CD4-positive, alpha-beta T cell treated with Interleukin-6 at 100 ng/mL for 8 hours (primary cell): ENCODE measurements at places on chromosomes 13 and 19.

DNA sequence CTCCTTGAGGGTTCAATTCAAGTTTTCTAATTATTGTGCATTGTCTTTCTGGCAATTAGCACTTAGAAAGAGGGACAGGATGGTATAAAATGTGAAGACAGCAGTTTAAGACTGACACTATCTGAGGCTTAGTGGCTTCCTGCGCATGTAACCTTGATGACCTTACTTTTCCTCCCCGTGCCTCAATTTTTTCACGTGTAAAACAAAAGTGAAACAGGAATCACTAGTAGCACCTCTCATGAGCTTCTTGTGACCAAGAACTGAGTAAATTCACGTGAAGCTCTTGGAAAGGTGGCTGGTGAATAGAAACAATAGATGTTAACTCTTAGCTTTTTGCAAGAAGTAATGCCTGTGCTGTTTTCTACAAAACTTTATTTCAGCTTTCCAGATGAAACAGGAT is 233.9 kb downstream of the LMO7 start:
- peak; percentile 38 for DNase-seq

- no peak for DNase-seq
Observed at GRCh38 chr19:4987692-4988370, 18.9 kb downstream of the KDM4B start.

- no peak for DNase-seq
Observed at GRCh38 chr13:99376132-99376531, 68.9 kb upstream of the GPR183 start.

- no peak for DNase-seq
Observed at GRCh38 chr19:10294368-10294697, 4.6 kb downstream of the ICAM5 start.

- no peak for DNase-seq
Observed at GRCh38 chr13:99800951-99801350, 170.6 kb downstream of the ZIC5 start.

GRCh38 chr13:98466634-98467236 is 110.2 kb downstream of the STK24 start:
- DNase-seq: no peak

DNA sequence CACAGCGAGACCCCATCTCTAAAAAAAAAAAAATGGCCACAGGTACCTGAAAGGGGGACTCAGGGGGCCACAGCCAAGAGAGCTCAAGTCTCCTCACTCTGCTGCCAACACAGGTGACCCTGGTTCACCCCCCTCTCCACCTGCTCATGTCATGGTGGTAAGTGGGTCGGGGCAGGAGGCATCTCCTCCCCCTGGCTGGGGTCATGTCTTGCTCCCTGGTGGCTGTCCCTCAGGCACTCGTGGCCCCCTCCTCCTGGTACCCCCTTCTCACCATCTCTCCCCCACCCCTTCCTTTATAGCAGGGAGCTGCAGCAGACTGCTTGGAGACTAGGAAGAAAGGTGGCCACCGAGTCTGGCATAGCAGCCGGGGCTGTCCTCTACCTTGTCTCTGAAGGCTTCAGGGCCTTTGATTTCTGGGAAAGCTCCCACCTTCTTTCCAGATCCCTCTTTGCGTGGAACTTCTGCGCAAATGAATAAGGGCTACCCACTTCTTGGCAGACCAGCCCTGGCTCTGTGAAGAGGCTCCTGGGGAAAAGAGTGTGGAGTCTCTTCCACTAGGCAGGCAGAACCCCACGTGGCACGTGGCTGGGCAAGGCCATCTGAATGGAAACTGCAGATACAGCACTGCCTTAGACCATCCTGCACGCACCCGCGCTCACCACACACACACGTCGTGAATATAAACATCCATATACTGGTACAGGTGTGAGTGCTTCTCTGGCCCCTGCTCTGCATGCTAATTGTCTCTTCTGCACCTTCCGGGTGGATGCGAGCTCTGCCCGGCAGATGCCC is 20.1 kb upstream of the MIER2 start:
- no peak for DNase-seq

DNA sequence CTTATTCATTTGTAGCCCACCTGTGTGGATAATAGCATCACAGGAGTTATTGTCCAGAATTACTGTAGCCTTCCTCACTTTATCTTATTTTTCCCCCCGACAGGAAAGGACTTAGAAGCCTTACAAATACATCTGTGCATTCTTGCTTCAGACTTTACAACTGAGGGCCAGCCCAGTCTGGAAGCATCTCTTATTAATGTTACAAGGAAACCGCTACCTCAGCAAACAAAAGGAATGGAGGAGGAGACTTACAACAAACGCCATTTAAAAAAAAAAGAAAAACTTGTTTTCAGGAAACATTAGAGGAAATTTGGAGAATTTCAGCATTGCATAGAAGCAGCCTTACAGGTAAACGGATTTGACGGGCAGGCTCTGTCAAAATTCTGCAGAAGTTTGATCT is 45.2 kb downstream of the GARRE1 start:
- DNase-seq: no peak

DNA sequence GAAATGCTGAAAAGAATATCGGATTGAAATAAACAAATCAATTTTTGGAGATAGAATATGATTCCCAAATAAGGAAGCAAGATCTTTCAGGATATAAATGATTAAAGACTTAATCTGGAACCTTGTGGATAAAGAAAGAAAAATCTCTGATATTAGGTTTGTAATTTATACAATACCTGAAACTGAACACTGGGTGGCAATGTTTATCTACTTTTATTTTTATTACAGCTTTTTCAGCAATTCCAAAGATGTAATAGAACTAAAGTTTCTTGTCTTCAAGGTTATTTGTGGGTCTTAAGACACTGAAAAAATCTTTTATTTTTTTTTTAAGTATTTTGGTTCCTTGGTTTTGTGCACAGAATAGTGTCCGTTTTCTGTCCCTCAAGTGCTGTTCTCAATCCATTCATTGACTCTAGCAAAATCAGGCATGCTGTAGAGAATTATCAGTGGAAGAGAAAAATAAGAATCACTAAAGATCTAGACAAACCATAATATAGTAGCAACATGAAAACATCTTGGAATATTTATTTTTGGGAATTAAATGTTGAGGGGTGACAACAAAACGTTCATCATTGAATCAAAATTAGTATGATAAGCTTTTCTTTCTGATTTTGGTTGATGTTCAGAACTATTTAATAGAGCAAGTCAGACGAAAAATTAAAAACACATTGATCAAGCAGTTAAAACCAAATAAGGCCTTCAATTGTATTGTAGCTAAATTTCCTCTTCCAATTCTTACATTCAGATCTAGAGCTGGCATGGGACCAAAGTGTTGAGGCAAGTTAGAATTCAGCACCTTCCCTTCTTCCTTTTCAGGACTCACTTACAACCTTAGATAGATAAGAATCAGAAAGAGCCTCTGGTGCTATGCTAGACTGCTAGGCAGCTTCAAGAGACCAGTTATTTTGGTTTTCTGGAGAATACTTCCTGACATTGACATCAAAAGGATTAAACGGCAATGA is 704.4 kb upstream of the PCDH20 start:
- DNase-seq: no peak

- DNase-seq: peak; percentile 41
Observed at GRCh38 chr19:16325161-16325527, 518 bp downstream of the KLF2 start.

DNA sequence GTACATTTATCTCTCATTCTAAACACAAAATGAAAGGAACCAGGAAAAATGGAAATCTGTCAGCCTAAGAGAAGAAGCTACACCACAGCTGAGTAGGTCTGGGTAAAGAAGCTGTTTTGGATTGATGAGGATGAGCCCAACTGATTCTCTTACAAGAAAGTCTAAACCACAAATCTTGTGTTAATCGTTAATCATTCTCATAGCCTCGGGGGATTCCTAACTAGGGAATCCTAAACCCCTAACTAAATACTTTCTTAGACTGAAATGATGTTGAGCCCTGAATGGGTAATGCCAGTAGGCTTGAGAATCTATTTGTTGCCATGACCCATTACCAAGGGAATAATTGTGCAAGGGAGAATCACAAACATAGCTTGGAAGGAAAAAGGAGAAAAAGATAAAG is 327.5 kb upstream of the SPRY2 start:
- DNase-seq: no peak

DNA sequence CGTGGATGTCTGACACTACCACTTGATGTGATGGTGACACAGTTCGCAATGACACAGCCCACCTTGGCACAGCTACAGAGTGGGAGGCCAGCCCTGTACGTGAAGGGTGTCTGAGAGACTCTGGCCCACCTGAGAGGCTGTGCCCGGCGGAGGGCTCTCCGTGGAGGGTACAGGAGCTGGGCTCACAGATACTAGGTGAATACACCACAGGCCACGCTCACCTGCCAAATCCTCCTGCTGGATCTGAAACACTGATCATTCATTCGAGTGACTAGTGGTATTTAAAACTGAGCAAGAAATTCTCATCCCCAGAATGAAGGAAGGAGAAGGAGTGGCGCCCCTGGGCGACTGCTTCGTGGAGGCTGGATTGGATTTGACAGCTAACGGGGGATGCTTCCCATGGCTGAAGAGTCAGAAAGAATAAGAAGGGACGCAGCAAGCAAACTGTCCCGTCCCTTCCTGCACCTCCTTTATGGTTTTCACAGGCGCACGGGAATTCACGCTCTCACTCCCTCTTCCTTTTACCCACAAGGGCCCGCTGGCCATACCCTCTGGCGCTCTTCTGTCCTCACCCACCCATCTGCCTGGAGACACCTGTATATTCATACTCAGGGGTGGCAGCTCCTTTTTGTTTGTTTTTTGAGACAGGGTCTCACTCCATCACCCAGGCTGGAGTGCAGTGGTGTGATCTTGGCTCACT is 25.0 kb downstream of the CEBPG start:
- DNase-seq: no peak

- peak; percentile 68 for DNase-seq
Observed at GRCh38 chr19:2289714-2290435, 7.9 kb upstream of the PEAK3 start.

- DNase-seq: no peak
Observed at GRCh38 chr13:110245416-110245899, 61.5 kb downstream of the COL4A1 start.

GRCh38 chr13:40668335-40668734 is 1.9 kb upstream of the FOXO1 start:
- DNase-seq: peak; percentile 23

- no peak for DNase-seq
Observed at GRCh38 chr13:100497389-100497788, 91.2 kb downstream of the GGACT start.

GRCh38 chr19:40089462-40089861 is 1.3 kb downstream of the ZNF780A start:
- no peak for DNase-seq

DNA sequence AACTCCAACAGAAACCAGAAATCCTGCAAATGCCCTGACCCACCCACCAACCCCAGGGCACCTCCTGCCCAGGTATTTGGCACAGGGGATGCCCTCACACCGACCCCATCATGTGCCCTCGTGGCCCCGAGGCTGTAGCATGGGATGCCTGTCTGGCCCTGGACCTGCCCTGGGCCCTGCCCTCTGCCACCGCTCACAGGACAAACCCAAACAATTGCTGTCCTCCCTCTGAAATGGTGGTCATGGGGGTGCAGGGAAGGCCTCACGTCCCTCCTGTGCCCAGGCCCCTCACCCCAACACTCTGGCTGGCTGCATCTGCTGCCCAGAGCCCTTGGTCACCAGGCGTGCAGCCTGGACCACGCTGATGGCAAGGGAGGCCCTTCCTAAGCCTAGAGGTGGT is 2.1 kb upstream of the ZNF181 start:
- DNase-seq: no peak

DNA sequence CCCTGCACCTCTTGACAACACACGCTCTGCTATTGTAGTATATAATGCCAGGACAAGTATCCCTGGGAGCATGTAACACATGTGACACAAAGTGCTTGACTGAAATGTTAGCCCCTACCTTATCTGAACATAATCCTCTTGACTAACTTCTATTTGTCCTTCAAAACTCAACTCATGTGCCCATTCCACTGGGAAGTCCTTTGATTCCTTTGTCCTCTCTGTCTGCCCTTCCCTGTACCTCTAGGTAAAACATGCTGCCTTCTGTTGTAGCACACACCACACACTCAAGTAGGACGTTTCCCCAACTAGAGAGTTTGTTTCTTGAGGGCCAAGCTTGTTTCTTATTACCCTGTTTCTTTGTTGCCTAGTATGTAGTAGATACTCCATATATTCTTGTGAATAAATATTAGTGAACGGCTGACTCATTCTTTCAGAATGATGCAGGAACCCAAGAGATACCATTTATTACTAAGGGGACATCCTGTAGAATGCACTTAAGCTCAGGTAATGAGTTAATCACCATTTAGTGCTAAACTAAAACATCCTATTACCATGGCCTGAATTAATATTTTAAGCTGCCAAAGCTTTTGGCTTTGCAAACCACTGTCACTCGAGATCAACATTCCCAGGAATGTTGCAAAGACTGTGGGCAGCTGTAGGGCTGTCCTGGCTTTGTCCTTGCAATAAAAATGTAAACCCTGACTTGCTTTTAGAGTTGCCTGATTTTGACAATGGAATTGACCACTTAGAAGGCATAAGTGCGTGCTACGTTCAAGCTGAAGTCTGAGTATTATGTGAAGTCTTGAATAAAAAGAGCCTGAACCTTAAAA is 313.4 kb downstream of the COG6 start:
- no peak for DNase-seq

DNA sequence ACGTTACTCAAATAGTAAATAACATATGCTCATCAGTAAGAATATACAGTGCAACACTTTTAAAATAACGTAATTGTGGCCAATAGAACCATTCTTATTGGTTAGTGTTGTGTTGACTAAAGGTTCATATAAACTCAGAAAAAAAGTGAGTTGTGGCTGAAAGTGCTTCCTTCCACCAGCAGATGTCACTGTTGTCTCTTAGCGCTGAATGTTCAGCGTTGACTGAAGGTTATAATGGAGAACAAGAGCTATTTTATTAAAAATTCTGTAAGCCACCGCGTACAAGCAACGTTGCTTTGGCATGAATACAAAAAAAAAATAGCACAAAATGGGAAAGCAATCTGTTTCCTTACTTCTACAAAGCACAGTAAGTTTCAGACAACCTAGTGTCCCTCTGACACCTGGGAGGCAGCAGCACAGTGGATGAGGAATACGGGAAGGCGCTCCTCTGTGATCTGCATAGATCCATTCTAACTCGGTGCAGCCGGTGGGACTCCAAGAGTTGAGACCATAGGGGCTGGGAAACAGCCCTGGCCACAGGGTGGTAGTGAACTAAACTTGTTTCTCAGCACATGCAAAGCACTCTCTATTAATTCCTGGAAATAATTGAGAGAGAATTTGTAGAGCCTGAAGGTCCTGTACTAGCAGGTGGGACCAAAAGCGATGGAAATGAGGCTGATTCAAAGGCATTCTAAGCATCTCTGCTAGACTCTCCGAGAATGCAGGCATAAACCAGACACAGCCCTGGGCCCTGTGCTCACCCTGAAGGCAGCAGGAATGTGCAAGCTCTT is 23.9 kb upstream of the OXGR1 start:
- peak; percentile 25 for DNase-seq

- DNase-seq: no peak
Observed at GRCh38 chr13:47672245-47673008, 328.6 kb downstream of the SUCLA2 start.

DNA sequence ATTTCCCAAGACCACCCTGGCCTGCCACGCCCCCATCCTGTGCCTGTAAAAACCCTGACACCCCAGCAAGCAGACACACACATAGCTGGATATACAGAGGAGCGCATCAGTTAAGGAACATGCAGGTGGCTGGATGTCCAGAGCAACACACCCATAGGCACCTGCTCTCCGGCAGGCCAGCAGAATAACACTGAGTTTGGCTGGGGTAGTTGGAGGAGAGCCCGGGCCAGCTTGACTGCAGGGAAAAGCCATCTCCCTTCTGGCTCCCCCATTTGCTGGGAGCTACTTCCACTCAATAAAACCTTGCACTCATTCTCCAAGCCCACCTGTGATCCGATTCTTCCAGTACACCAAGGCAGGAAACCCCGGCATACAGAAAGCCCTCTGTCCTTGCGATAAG is 8.9 kb downstream of the RASL11A start:
- no peak for DNase-seq
